Osteoblast (primary cell): ENCODE measurements at places on chromosomes 5 and 9. TPM values are rescaled to one million over a fixed set of nuclear protein-coding genes. Genes with fewer than 3 reads are reported as not detected.

- H3K27ac ChIP-seq = no peak overlapping the region
- no peak overlapping the region for H3K4me3 ChIP-seq
- H3K4me1 ChIP-seq = no peaks in the 10 kb centered on the region
- H3K36me3 ChIP-seq = no peaks in the 10 kb centered on the region
- DNase-seq = no peak
Measured at GRCh38 chr9:136581614-136582447, 36.0 kb upstream of the NOTCH1 start.

GRCh38 chr5:120512068-120512467 is 48.0 kb downstream of the PRR16 start:
- H3K4me1 ChIP-seq = peaks cover 27% of the 10 kb centered on the region
- no peak overlapping the region for H3K27ac ChIP-seq
- no peak overlapping the region for H3K4me3 ChIP-seq
- no peaks in the 10 kb centered on the region for H3K27me3 ChIP-seq

GRCh38 chr5:44001675-44002380 is 387.4 kb downstream of the FGF10 start:
- H3K4me3 ChIP-seq = no peak overlapping the region
- H3K27me3 ChIP-seq = no peaks in the 10 kb centered on the region
- no peaks in the 10 kb centered on the region for H3K4me1 ChIP-seq
- DNase-seq = no peak
- no peak overlapping the region for H3K27ac ChIP-seq
- no peaks in the 10 kb centered on the region for H3K36me3 ChIP-seq

DNA sequence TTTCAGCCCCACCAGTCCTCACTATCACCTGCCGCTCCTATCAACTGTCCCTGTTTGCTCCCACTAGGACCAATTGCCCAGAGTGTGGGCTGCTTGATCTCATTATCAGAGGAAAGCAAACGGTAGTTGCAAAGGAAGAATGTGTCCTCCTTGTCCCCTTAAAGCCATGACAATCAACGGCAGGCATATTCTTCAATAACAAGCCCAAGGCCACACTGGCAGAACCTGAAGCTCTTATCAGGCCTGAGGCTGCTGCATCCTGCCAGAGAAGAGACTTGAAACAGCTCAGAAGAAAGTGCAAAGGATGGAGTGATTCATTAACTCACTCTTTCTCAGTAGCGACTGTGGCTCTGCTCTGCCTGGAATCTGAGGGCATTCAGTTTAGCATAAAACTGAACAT is 39.2 kb upstream of the MAN2A1 start:
- H3K4me3 ChIP-seq = no peak overlapping the region
- peaks cover 9% of the 10 kb centered on the region for H3K4me1 ChIP-seq
- H3K27me3 ChIP-seq = no peaks in the 10 kb centered on the region
- no peak for DNase-seq

- no peak overlapping the region for H3K4me3 ChIP-seq
- DNase-seq = no peak
Measured at GRCh38 chr5:138316355-138316754, 15.2 kb downstream of the CDC25C start.

DNA sequence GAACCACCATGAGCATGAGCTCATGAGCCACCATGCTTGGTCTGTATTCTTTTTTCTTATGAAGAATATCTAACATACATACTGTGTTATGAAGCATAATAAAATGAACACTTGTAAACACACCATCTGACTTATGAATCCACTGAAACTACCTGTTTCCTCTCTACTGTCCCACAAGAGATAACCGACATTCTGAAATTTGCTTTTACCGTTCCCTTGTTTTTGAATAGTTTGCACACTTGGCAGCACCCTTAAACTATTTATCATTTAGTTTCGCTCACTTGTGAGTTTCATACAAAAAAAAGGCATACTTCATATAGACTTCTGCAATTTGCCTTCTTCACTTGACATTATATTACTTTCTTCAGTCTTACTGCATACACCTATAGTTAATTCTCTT is 8.9 kb downstream of the LARS1 start:
- DNase-seq = no peak
- no peaks in the 10 kb centered on the region for H3K4me1 ChIP-seq
- peaks cover 41% of the 10 kb centered on the region for H3K36me3 ChIP-seq
- H3K27me3 ChIP-seq = no peaks in the 10 kb centered on the region

ARL14EPL gene
- total RNA-seq = not detected in 2 replicates

PLAC8L1 gene
- not detected in 2 replicates for total RNA-seq
